Smooth muscle cell of bladder (primary cell): ENCODE measurements at places on chromosomes 3 and 15. TPM values are rescaled to one million over a fixed set of nuclear protein-coding genes. Genes with fewer than 3 reads are reported as not detected.

WDR93 gene
- total RNA-seq = under 0.01 and 0.14 TPM in 2 replicates

FGF7 gene
- total RNA-seq = 976 and 1,252 TPM in 2 replicates

UBE2E2 gene
- total RNA-seq = 32.7 and 33.7 TPM in 2 replicates

GOLGA8S gene
- under 0.01 TPM in 2 replicates for total RNA-seq

ROPN1 gene
- total RNA-seq = not detected in 2 replicates

ADPRH gene
- total RNA-seq = 1.7 TPM in 2 replicates
